GM12878 (cell line): ENCODE measurements at places on chromosomes 7 and 10. TPM values are rescaled to one million over a fixed set of nuclear protein-coding genes. Genes with fewer than 3 reads are reported as not detected.

DNA sequence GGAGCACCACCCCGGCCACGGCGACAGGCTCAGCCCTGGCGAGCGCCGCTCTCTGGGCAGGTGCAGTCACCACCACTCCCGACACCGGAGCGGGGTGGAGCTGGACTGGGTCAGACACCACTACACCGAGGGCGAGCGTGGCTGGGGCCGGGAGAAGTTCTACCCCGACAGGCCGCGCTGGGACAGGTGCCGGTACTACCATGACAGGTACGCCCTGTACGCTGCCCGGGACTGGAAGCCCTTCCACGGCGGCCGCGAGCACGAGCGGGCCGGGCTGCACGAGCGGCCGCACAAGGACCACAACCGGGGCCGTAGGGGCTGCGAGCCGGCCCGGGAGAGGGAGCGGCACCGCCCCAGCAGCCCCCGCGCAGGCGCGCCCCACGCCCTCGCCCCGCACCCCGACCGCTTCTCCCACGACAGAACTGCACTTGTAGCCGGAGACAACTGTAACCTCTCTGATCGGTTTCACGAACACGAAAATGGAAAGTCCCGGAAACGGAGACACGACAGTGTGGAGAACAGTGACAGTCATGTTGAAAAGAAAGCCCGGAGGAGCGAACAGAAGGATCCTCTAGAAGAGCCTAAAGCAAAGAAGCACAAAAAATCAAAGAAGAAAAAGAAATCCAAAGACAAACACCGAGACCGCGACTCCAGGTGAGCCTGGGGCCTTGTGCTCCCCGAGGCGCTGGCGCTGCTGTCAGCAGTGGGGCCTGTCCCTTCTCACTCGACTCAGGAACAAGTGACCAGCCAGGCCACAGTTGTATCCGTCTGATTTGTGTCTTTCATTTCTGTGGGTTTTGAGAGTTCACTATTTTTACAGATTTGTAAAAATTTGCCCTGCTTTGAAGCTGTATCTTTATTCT, 117.7 kb downstream of the CYTH3 start:
- H3K27me3 ChIP-seq: no peaks in the 10 kb centered on the region
- H3K4me1 ChIP-seq: no peaks in the 10 kb centered on the region
- DNase-seq: no peak
- H3K36me3 ChIP-seq: peaks cover 2% of the 10 kb centered on the region

DNA sequence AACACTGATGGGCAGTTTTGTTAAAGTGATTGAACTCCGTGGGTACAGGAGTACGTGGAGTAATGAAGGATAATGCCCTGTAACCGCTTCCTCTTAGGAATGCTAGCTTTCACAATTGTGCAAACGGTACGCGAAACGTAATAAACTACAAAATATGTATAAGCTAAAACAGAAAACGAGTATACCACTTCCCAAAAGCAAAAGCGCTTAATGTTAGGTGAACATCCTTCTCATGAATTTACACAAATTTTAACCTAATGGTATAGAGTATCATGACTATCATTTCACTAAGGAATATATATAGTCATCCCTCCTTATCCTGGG, 395 bp upstream of the ZNF25 start:
- DNase-seq: no peak
- H3K27me3 ChIP-seq: no peaks in the 10 kb centered on the region
- H3K4me3 ChIP-seq: peak overlapping the region; percentile 55
- H3K27ac ChIP-seq: peak overlapping the region; percentile 57

FGL2 gene
- 1.2 and 1.7 TPM in 2 replicates for total RNA-seq

GRCh38 chr10:118506671-118507590, 88.5 kb downstream of the PRLHR start:
- H3K4me1 ChIP-seq: no peaks in the 10 kb centered on the region
- H3K27ac ChIP-seq: no peak overlapping the region

GRCh38 chr10:77974396-77975074, 48.0 kb upstream of the DLG5 start:
- peaks cover 11% of the 10 kb centered on the region; the same call in 1 of the 2 replicates for H3K36me3 ChIP-seq
- no peaks in the 10 kb centered on the region for H3K27me3 ChIP-seq
- no peak overlapping the region for H3K4me3 ChIP-seq
- no peak for DNase-seq
- 0 out of 2 replicates have a peak, but pooled peaks cover 5% of the 10 kb centered on the region for H3K4me1 ChIP-seq

DNA sequence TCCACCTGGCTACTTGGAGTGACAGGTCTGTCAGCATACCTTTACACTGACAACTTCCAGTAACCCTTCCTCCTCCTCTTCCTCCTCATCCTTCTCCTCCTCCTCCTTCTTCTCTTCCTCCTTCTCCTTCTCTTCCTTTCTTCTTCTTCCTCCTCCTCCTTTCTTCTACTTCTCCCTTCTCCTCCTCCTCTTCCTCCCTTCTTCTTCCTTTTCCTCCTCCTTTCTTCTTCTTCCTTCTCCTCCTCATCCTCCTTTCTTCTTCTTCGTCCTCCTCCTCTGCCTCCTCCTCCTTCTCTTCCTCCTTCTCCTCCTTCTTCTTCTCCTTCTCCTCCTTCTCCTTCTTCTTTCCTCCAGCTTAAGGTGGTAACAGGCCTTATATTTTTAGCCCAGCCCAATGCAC, 109.3 kb upstream of the PLXDC2 start:
- no peaks in the 10 kb centered on the region for H3K4me1 ChIP-seq
- H3K27ac ChIP-seq: no peak overlapping the region
- no peaks in the 10 kb centered on the region for H3K36me3 ChIP-seq
- no peaks in the 10 kb centered on the region for H3K27me3 ChIP-seq
- DNase-seq: no peak
- no peak overlapping the region for H3K4me3 ChIP-seq

GRCh38 chr10:127090138-127090537, 106.3 kb downstream of the INSYN2A start:
- H3K4me1 ChIP-seq: no peaks in the 10 kb centered on the region
- no peak for DNase-seq
- H3K27me3 ChIP-seq: no peaks in the 10 kb centered on the region
- no peak overlapping the region for H3K27ac ChIP-seq
- H3K36me3 ChIP-seq: no peaks in the 10 kb centered on the region

- H3K36me3 ChIP-seq: no peaks in the 10 kb centered on the region
- H3K4me1 ChIP-seq: no peaks in the 10 kb centered on the region
- DNase-seq: no peak
Measured at GRCh38 chr10:86263209-86263608, 103.4 kb downstream of the GRID1 start.

DNA sequence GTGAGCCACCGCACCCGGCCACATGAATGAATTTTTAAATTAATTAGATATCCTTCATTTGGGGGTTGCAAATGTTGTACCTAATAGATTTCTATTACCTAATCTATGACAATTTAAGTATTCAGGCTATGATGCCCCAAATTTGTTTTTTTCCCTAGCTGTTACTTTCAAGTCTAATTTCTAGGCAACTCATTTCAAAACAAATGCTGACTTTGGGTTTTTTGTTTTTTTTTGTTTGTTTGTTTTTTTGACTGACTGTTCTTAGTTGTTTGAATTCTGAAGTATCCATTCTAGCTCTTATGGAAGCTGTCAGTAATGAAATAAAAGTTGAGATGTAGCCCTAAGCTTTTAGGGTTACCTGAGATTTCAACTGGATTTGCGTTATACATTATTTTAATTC, 62.3 kb downstream of the CREM start:
- H3K36me3 ChIP-seq: no peaks in the 10 kb centered on the region; the same call in 1 of the 2 replicates
- H3K27ac ChIP-seq: no peak overlapping the region
- H3K27me3 ChIP-seq: no peaks in the 10 kb centered on the region
- H3K4me3 ChIP-seq: no peak overlapping the region

HOXA13 gene
- not detected in 2 replicates for total RNA-seq

DNA sequence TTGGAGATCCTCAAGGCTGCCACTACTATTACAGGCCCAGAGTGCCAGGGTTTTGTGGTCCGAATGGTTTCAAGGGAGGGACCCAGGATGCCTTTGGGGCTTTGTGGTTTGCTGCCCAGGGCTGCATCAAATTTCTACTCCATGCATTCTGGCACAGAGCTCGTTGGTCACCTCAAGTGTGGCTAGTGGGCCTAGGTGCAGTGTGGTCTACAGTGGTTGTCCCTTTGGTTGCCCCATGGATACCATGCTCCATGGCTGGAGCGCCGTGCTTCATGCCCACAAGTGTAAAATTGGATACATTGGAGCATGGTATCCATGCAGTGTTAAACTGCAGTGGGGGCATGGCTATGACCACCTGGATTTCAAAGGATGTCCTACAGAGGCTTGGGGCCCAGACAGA, 5.4 kb upstream of the PRF1 start:
- no peaks in the 10 kb centered on the region for H3K4me1 ChIP-seq
- H3K27ac ChIP-seq: no peak overlapping the region
- H3K36me3 ChIP-seq: no peaks in the 10 kb centered on the region
- DNase-seq: no peak
- no peaks in the 10 kb centered on the region for H3K27me3 ChIP-seq

GRCh38 chr7:116955801-116956476, 2.6 kb downstream of the ST7 start:
- peak; percentile 92 for DNase-seq
- H3K4me1 ChIP-seq: peaks cover 27% of the 10 kb centered on the region
- H3K36me3 ChIP-seq: no peaks in the 10 kb centered on the region
- peak overlapping the region; percentile 98 for H3K27ac ChIP-seq
- H3K27me3 ChIP-seq: no peaks in the 10 kb centered on the region

DNA sequence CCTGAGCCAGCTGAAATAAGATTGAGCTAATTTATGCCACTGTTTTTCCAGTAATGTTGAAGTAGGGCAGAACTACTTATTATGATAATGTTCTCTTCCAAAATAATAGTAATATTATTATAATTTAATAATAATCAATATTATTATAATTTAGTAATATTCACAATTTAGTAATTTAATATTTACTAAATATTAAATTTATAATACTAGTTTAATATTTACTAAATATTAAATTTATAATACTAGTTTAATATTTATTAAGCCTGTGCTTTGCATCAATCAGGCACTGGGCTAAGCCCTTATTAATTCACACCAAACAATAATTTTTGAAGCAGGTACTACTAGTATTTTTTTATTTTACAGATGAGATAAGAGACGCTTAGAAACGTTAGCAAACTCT, 170.1 kb downstream of the BBS9 start:
- DNase-seq: no peak
- H3K36me3 ChIP-seq: no peaks in the 10 kb centered on the region
- H3K27ac ChIP-seq: no peak overlapping the region
- H3K4me3 ChIP-seq: no peak overlapping the region
- no peaks in the 10 kb centered on the region for H3K4me1 ChIP-seq

DNA sequence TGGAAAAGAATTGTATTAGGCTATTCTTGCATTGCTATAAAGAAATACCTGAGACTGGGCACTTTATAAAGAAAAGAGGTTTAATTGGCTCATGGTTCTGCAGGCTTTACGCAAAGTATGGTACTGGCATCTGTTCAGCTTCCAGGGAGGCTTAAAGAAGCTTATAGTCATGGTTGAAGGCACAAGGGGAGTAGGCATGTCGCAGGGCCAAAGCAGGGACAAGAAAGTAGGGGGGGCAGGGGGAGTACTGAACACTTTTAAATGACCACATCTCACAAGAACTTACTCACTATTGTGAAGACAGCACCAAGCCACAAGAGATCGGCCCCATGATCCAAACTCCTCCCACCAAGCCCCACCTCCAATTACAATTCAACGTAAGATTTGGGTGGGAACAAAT, 152.5 kb upstream of the PHF14 start:
- no peaks in the 10 kb centered on the region for H3K4me1 ChIP-seq
- no peak overlapping the region for H3K27ac ChIP-seq
- no peak for DNase-seq
- no peaks in the 10 kb centered on the region for H3K27me3 ChIP-seq
- H3K4me3 ChIP-seq: no peak overlapping the region

- H3K36me3 ChIP-seq: no peaks in the 10 kb centered on the region
- H3K27me3 ChIP-seq: no peaks in the 10 kb centered on the region
- no peak overlapping the region for H3K27ac ChIP-seq
- no peak overlapping the region for H3K4me3 ChIP-seq
- H3K4me1 ChIP-seq: peaks cover 2% of the 10 kb centered on the region; the same call in 1 of the 2 replicates
Measured at GRCh38 chr7:66047426-66047825, 28.2 kb upstream of the ASL start.

DNA sequence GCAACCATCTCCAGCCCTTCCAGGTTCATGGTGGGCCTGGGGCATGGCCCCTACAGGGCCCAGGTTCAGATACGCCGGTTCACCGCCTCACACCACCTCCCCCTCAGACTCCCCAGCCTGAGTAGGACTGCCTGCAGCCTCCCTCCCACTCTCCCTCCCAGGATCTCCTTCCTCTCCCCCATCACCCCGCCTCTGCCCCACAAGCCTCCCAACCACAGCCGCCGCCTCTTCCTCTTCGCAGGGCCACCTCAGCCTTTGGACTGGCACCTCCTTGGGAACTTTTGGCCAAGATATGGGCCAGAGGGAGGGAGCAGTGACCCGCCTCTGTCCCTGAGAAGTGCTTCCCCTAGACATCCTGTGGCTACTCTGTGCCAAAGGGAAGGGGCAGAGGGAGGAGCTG, 9.3 kb downstream of the KCNIP2 start:
- no peak for DNase-seq
- H3K27me3 ChIP-seq: no peaks in the 10 kb centered on the region
- no peaks in the 10 kb centered on the region; the same call in 1 of the 2 replicates for H3K36me3 ChIP-seq

NXPH1 gene
- not detected in 2 replicates for total RNA-seq

PLAU gene
- total RNA-seq: 15.2 and 17.1 TPM in 2 replicates

DNA sequence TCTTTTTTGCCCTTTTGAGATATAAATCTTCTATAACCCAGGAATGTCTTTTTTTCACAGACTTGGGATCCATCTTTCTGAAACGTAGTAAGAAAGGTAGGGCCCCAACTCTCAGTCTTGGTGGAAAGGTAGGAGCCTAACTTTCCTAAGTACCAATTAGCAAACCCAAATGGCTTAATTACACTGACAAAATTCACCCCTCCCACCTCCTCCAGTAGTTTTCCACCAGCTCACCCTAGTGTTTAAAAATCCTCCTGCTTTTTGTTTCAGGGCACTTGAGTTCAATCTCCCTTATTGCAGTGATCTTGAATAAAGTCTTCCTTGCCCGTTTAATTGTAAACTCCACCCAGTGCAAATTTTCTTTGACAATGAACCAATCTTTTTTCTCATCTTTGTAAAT, 600.0 kb downstream of the PHTF2 start:
- DNase-seq: no peak
- no peak overlapping the region for H3K27ac ChIP-seq
- H3K4me3 ChIP-seq: no peak overlapping the region
- H3K27me3 ChIP-seq: no peaks in the 10 kb centered on the region; the same call in 1 of the 2 replicates
- no peaks in the 10 kb centered on the region for H3K36me3 ChIP-seq
- H3K4me1 ChIP-seq: no peaks in the 10 kb centered on the region

- H3K27ac ChIP-seq: no peak overlapping the region
- no peaks in the 10 kb centered on the region for H3K27me3 ChIP-seq
- H3K4me1 ChIP-seq: no peaks in the 10 kb centered on the region
- no peak overlapping the region for H3K4me3 ChIP-seq
- no peaks in the 10 kb centered on the region for H3K36me3 ChIP-seq
- DNase-seq: no peak
Measured at GRCh38 chr7:81449105-81449504, 320.7 kb downstream of the HGF start.

DNA sequence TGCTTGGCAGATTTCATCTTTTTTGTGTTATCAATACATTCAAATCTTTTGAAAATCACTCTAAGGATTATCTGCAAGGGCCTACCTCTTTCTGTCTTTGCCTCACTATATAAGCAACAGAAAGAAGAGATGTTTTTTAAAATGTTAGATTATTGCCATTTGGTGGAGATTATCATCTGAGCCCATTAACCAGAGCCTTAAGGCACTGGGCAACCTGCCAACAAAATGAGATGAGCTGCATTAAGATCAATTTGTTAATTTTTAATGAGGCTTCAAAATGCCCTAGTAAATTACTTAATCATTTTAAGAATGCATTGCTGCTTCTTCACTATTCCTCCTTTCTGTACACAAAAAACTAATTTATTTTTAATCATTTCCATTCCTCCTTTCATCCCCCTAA, 314.1 kb downstream of the SNX13 start:
- H3K4me1 ChIP-seq: no peaks in the 10 kb centered on the region
- no peaks in the 10 kb centered on the region for H3K36me3 ChIP-seq
- H3K4me3 ChIP-seq: no peak overlapping the region
- no peaks in the 10 kb centered on the region for H3K27me3 ChIP-seq

FAM24A gene
- total RNA-seq: not detected in 2 replicates

CYP17A1 gene
- 1.9 and 2.1 TPM in 2 replicates for total RNA-seq
